ENCODE measurements at places on chromosomes 13 and 19.

DNA sequence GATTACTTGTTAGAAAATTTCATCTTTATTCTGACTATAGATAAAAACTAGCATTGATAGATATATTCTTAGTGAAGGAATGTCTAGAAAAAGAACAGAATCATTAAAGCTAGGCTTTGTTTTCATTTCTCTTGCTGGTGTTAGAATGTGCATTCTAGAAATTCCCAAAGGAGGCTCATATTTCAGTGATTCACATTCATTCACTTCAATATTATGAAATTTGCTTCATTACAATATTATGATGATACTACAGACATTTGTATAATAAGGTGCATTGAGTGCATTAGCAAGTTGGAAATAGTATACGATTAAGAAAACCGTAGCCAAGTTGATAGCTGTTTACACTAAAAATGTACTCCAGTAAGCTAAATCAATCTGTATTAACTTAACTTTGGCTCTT, 70.7 kb upstream of the MYCBP2 start:
- DNase-seq: no peak

- DNase-seq: no peak
Measured at GRCh38 chr13:76724421-76724820, 161.8 kb downstream of the KCTD12 start.

GRCh38 chr13:66805657-66806056, 424.5 kb downstream of the PCDH9 start:
- DNase-seq: no peak

GRCh38 chr13:70023516-70023915, 84.1 kb upstream of the ATXN8OS start:
- no peak for DNase-seq

DNA sequence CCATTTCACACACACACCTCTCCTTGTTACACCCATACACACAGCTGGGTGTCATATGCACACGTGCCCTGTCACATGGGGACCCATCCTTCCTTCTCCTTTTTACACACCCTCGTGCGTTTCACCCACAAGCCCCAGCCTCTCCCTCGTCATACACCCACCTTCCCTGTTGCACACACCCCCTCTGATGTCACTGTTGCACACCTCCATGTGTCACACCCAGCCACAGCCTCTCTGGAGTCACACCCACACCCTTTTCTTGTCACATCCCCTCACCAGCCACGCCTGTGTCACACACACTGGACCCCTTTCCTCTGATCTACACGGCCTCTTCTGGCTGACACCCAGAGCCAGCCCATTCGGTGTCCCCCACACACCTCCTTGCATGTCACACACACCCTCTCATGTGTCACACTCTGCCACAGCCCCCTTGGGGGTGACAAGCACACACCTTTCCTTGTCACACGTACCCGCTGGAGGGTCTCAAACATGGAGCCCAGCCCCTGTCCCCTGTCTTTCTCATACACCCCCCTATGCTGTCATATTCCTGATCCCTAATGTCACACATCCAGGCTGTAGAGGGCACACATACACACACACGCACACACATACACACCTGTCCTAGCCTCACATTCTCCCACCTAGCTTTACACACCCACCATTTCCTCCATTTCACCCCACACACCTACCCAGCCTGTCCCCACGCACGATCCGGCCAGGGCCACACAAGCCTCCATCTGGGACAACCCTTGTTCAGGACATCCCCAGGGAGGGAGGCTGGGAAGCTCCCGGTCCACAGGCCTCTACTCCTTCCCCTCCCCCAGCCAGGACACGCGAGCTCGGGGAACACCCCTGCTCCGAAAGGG, 1.4 kb downstream of the NOVA2 start:
- no peak for DNase-seq

GRCh38 chr13:100211016-100211710, 122.3 kb downstream of the PCCA start:
- no peak for DNase-seq

DNA sequence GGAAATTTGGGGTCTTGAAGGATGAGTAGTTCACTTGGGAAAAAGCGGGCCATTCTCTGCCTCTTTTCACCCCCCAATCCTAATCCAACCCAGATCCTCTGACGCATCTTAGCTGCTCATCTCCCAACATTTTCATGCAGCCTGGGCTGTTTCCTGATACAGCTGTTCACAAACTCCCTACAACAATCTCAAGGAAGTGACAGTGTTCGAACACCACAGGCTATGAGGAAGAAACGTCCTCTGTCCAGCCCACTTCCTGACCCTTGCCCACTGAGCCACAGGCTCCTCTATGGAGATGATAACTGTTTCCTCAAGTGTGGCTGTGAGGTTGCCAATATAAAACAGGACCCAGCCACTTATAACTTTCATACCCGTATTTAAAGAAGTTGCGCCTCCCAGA, 16.2 kb downstream of the LMTK3 start:
- DNase-seq: no peak

Measured in HEK293T (cell line).